ENCODE measurements at places on chromosomes 16 and 17.
A peak's percentile ranks its signal among the peaks of the same experiment; 100 is the strongest.

DNA sequence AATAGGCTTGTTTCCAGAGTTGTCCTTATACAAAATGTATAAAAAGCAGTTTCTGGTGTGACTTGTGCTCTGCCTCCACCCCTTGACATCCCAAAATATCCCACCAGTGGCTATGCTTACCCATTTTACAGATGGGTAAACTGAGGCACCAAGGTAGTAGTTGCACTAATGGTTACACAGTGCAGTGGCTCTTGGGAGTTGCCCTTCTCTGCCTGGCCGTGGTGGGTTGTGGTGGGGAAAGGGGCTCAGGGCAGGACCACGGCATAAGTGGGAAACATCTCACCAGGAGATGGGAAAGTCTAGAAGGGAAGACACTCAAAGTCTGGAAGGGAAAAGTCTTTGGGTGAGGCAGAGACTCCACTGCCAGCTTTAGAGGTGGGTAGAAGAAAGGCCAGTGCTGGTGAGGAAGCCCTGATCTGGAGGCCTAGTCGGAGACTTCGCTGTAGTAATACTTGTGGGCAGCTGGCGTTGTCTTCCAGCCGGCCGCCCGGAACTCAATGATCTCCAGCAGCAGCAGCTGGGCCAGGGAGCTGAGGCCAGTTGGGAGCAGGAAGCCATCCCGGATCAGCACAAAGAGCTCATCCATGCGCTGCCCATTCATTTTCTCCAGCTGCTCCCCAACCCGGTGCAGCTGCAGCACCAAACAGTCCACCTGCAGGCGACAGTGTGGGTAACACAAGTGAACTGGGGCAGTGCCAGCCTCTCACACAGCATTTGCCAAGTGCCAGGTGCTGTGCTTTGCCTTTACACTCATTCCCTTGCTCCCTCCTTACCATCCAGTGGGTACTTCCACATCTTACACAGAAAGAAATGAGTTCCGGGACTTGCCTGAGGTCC, 4.5 kb downstream of the MIF4GD start:
- no peak for DNase-seq

GRCh38 chr16:49469311-49469670, 95.7 kb downstream of the C16orf78 start:
- DNase-seq, result no peak

DNA sequence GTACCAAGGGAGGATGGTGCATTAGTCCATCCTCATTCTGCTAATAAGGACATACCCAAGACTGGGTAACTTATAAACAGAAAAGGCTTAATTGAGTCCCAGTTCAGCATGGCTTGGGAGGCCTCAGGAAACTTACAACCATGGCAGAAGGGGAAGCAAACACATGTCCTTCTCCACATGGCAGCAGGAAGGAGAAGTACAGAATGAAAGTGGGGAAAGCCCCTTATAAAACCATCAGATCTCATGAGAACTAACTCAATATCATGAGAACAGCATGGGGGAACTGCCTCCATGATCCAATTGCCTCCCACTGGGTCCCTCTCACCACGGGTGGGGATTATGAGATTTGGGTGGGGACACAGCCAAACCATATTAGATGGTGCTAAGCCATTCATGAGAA, 84.5 kb downstream of the SEC14L1 start:
- DNase-seq, result no peak

GRCh38 chr17:75692976-75693375, 25.8 kb downstream of the SAP30BP start:
- no peak for DNase-seq

DNA sequence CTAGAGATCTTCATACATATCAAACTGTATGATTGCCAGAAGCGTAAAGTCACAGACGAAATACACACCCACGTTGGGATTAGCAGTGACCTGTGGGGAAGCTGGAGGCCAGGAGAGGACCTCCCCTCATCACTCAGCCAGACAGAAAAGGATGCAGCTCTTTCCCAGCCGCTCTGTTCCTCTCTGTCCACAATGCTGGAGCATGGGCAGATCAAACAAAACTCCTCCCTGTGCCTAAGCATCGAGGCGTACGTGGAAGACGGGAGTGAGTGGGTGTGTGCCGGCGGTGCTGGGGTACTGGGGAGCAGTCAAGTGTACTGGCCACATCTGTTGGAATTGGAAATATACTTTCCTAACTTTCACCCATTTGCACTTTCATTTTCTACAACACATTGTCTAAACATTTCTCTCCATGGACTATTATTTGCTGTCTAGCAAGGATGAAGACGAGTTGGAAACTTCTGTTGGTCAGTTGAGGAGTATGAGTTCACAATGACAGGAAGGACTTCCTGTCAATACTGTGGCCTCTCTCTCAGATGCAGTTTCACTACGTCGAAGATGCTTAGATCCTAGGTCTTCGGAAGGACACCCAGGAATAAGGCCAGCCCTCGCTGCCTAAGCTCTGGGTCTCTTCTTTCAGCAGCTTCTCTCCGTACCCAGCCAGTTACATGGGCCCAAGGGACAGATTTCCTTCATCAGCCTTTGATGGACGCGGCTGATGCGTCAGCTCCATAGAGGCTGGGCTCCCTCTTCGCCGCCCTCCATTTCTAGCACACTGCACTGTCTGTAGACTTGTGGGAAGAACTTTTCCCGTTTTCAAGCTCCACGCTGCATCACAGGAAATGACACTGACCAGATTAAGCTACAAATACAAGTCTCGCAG, 30.6 kb upstream of the ENDOV start:
- no peak for DNase-seq

DNA sequence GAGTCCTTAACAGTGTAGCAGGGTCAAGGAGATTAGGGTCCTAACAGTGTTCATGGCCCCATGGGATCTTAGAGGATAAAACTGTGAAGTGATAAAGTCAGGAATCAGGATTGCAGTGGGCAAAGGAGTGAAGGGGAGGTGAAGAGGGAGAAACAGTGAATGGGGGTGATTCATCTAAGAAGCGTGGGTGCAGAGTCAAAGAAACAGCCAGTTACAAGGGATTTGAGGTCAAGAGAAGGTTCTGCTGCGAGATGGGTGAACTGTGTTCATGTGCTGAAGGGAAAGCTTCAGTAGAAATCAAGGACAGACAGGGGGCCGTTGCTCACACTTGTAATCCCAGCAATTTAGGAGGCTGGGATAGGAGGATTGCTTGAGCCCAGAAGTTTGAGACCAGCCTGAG, 5.9 kb downstream of the GTF3C1 start:
- DNase-seq, result no peak

DNA sequence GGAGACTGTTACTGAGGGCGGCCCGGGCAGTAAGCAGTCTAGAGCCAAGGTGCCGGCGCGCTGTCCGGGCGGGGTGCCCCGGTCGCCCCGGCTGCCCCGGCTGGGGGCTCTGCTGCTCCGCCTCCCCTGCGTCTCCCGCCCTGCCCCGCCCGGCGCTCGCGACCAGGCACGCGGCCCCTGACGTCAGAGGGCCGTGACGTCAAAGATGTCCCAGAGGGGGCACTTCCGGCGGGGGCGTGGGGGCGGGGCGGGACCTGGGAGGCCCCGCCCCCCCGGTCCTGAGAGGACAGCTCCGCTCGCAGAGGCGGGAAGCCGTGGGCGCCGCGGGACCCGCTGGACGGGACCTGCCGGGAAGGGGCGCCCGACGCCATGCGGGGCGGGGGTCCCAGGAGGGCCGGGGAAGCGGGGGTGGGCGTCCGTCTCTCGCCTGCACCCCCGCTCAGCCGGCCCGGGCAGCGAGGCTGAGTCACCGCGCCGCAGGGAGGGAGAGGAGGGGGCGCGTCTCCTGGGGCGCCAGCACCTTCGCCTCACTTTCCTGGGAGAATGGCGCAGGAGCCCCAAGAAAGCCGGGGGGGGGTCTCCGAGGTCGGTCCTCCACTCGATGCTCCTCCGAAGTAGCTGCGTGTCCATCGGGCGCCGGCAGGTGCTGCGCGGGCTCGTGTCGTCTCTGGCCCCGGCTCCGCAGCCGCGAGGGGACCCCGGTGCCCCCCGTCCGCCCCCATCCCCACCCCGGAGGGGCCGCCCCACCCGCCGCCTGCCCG, 4.4 kb upstream of the HIC1 start:
- DNase-seq, result peak; percentile 80

GRCh38 chr16:50464325-50465290, 83.6 kb upstream of the NKD1 start:
- no peak for DNase-seq

DNA sequence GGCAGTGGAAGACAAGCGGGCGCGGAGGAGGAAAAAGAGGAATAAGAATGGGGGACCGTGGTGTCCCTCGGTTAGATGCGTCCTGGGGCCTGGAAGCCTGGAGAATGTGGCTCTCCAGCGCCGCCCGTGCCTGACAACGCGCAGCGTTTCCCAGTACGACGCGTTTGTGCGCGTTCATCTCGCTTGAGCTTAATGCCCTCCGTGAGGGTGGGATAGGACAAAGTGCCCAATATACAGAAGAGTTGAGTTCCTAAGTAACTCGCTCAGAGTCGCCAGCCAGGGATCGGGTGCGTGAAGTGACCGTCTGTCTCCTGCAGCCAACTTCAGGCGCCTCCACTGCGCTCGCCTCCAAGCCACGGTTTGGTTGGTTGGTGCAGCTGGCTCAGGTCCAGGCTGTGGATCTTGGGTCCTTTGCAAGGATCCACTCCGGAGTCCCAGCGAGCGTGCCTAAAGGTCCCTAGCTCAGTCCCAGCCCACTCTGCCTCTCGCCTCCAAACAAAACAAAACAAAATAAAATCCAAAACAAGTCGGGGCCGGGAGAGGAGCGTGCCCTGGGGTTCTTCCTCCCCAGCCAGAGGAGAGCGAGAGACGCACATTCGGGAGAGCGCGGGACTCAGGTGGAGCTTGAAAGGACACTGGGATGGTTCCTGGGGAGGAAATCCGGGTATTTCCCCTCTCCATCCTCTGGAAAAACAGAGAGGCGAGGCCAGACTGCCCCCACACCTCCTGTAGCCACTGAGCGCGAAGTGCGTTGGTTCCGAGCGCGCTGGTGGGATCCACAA, 974 bp downstream of the GALR2 start:
- DNase-seq, result peak; percentile 50

GRCh38 chr17:60525328-60525684, 736 bp downstream of the APPBP2 start:
- no peak for DNase-seq

GRCh38 chr16:11816123-11816522, 19.1 kb upstream of the ZC3H7A start:
- DNase-seq, result no peak

GRCh38 chr16:4463522-4464163, 10.8 kb downstream of the NMRAL1 start:
- no peak for DNase-seq

- DNase-seq, result no peak
Measured at GRCh38 chr17:39131616-39132015, 19.8 kb downstream of the PLXDC1 start.
